Activated CD4-positive, alpha-beta T cell treated with anti-CD3 and anti-CD28 coated beads, Interleukin-2, amount 10 ng/mL, durations not matched to agents 7 days and 5 days (primary cell): ENCODE measurements at places on chromosomes 6 and 20.

DNA sequence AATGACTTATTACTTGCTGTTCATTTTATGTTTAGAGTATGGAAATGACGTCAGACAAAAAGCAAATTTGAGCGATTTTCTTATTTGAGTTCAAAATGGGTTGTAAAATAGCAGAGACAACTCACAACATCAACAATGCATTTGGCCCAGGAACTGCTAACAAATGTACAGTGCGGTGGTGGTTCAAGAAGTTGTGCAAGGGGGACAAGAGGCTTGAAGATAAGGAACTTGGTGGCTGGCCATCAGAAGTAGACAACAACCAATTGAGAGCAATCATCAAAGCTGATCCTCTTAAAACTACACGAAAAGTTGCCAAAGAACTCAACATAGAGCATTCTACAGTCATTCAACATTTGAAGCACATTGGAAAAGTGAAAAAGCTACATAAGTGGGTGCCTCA lies 43.8 kb downstream of the REV3L start:
- no peak for DNase-seq

DNA sequence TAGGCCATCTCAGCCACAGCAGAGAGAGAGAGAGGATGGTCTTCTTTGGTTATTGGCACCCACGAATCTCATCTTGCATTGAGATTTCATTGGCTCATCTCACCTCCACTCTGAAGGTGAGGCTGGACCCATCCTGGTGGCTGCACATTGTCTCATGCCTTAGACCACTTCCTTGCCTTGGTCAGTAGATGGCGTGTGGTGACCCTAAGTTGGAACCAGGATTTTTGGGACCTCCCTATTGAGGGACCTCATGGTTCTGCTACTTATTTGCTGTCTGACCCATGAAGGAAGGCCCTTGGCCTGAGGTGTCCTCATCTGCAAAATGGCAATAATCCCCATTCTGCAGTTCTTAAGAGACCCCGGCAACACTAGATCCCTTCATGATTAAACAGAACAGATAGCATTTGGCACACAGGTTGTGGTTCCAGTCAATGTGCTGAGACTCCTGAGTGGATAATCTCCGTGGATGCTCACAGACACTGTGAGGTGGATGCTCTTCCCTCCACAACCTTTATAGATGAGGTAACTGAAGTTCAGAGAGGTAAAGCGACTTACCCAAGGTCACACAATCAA lies 21.5 kb upstream of the AAR2 start:
- DNase-seq, result peak; percentile 15

DNA sequence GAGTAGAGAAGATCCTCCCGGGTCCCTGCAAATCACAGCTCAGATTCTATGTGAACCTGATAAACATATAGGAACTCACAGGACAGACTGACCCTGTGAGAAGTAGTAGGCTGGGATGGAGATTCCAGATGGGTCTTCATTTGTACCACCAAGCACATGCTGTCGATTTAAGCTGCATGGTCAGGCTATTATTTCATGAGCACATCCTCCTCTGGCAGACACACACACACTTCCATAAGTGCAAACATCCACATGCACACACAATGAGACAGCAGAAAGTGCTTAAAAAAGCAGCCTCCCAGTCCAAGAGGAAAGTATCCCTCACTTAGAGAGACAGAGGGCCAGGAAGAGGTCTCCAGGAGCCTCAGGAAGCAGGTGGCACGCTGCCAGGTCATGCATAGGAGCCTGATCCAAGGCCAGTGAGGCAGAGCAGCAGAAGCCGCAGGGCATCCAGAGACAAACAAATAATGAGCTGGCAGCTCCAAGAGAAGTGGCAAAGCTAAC lies 131.8 kb downstream of the UNC5CL start:
- no peak for DNase-seq

DNA sequence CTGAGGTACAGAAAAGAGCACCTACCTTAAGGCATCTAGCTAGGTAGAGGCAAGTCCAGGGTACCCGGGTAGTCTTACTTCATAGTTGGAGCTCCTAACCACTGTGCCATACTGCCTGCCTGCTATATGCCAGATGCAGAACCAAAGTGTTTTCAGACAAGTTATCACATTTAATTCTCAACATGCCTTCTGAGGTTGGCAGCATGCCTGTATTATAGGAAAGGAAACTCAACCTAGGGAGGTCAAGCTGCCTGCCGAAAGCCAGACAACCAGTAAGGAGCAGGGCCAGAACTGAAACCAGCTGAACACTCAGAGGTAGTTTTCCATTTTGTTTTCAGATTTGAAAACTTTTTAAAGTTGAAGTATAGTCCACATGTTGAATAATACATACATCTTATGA lies 5.4 kb downstream of the CTNNBL1 start:
- no peak for DNase-seq

DNA sequence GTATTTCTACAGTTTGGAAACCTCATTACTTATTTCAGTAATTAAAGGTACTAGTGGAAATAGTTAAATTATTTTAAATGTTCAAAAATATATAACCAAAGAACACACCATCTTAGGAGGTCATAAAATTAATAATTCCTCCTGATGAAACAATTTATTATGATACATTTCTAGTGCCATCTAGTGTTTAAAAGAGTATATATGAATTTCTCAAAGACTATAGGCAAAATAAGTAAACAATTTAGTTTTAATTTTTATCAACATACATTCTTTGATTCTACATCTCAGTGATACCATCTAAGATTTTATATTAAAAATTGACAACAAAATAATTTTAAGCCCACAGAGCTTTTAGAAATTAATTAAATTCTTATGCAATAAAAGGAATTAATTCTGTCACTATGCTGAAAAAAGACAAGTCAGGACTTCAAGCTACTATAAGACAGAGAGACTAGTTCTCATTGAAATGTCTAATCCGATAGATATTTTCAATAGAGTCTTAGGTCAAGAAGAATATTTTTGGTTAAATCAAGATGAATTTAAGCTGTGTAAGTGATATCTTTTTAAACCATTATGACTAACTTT lies 107.8 kb upstream of the RNF217 start:
- no peak for DNase-seq

DNA sequence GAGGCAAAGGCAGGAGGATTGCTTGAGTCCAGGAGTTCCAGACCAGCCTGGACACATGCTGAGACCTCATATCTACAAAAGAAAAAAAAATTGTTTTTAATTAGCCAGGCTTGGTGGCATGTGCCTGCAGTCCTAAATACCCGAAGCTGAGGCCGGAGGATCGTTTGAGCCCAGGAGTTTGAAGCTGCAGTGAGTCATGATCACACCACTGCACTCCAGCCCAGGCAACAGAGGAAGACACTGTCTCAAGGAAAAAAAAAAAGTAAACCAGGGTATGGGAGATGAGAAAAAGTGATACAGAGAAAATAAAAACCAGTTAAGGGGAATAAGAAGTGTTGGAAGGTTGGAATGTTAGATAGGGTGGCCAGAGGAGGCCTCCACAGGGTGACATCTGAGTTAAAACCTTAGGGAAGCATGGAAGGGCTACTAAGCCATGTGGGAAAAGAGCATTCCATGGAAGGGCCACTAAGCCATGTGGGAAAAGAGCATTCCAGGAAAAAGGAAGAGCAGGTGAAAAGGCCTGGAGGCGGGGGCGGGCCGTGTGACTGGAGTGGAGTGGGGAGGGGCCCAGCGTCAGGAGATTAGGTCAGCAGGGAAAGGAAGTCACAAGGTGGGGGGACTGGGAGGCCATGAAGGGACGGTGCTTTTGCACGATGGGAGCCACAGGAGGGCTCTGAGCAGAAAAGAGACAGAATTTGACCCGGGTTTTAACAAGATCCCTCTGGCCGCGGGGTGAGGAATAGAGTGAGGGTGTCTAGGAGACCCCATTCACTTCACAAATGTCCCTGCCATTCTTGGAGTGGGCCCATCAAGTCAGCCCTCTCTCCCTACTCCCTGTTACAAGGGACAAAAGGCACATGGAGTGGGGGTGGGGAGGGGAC lies 18.3 kb downstream of the CPNE5 start:
- no peak for DNase-seq

DNA sequence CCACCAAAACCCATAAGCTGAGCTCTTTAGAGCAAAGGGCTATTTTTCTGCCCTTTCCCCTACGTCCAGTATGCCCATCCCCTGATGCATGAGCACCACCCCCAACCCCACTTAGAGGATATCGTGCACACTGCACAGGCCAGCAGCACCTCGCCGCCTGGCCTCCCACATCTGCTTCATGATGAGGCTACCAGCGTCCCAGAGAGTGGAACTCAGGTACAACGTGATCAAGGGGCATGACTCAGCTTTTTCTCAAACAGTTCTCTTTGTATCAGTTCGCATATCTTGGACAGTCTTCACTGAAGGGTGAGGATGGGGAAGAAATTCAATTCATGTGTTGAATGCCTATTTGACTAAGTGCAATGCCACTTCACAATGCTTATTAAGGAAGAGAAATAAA lies 81.9 kb upstream of the QKI start:
- no peak for DNase-seq

GRCh38 chr20:58018590-58018989 lies 209.9 kb downstream of the ANKRD60 start:
- no peak for DNase-seq

- no peak for DNase-seq
These were observed 54.7 kb downstream of the SSR1 start for GRCh38 chr6:7258231-7258763.

GRCh38 chr20:48875914-48876240 lies 45.6 kb upstream of the ARFGEF2 start:
- no peak for DNase-seq

- no peak for DNase-seq
These were observed 87.5 kb upstream of the MPC1 start for GRCh38 chr6:166470029-166470862.

DNA sequence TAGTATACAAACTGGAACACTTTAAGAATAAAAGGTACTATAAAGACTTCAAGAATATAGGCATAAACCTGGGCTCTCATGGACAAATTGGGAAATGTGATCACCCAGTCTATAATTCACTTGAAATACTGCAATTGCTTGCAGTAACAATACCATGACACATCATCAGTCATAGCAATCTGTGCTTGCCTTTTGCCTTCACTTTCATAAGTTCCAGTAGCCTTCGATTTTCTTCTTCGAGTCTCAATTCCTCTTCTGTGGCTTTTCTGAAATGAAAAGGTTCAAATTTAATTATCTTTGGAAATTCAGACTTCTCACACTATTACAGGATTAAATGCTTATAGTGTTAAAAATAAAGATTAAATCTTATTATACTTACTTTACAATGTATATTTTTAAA lies 96.3 kb upstream of the ZBTB24 start:
- DNase-seq, result no peak

- DNase-seq, result no peak
These were observed 48.2 kb downstream of the PLG start for GRCh38 chr6:160750276-160750689.

GRCh38 chr6:66153247-66153646 lies 446.2 kb upstream of the EYS start:
- no peak for DNase-seq

DNA sequence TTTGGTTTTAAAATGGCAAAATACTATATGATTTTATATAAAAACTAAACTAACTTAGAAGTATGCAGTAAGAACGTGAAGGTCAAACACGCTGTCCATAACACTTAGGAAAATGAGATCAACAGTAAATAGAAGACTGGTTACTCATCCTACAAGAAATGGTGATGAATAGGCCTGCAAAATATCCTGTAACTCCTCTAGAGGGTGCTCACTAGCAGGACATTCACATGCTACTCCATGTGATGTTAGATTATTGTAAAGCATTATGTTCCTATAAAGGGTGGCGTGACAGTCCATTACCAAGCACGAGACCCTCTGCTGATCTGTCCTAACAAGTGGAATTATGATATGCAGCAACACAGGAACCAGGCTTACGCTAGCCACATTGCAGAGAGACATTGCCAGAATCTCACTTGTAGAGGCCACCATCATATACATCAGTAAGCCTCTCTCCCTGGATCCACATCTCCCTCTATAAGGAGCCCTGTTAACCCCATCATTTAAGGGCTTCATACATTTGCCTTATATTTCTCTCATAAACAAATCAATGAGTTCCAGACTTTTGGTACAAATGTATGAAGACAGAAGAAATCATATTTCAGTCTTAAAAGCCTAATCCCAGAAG lies 18.0 kb upstream of the DEFB129 start:
- peak; percentile 43 for DNase-seq

GRCh38 chr20:43781215-43781614 lies 54.4 kb upstream of the GTSF1L start:
- no peak for DNase-seq

DNA sequence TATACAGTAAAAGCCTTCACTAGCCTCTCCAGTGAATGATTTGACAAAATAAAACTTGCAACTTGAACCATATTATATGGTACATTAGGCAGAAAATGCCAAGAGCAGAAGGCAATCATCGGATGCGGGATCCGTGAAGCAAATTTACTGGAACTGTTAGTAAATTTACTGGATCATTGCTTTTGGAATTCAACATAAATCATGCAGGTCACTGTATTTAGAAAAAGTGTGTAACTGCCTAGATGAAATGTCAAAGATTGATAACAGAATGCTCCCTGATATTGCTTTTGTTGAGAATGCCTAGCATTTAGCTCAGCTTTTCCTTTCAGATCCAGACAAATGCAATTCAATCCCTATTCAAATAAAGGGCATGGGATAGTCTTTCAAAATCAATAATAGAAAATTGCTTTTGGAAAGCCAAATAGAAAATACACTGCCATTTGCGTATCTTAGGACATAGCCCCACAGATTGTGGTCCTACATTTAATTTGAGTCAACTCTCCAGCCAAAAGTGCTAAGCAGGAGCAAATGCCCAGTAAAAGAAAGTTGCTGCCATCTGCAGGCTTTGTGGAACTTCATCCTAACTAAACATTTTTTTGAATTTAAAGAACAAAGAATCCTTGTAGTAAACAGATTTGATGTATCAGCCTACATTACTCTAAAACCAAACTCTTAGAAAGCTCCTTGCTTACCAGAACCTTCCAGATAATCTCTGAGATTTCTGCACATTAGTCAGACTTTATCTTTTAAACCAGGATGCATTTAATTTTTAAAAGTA lies 109.5 kb upstream of the HSF2 start:
- DNase-seq, result no peak

DNA sequence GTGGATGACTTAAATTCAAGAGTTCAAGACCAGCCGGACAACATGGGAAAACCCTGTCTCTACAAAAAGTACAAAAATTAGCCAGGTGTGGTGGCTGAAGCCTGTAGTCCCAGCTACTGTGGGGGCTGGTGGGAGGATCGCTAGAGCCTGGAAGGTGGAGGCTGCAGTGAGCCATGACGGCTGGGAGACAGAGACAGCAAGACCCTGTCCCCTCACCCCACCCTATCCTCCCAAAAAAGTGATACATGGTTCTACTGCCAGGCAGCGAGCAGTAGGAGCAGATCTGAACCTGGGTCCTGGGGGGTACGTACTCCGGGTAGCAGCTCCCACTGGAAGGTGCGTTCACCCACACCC lies 2.2 kb downstream of the PSMA7 start:
- DNase-seq, result no peak
